ENCODE measurements at places on chromosomes 5 and 9. TPM values are rescaled to one million over a fixed set of nuclear protein-coding genes. Genes with fewer than 3 reads are reported as not detected.
A peak's percentile ranks its signal among the peaks of the same experiment; 100 is the strongest.

STK10 gene
- 13.3 TPM for polyA plus RNA-seq

GBGT1 gene
- polyA plus RNA-seq = 1.6 TPM

FBP1 gene
- polyA plus RNA-seq = 59.1 TPM

DCP2 gene
- polyA plus RNA-seq = 37.1 TPM

SLC46A2 gene
- 0.30 TPM for polyA plus RNA-seq

RASGRF2 gene
- polyA plus RNA-seq = 1.6 TPM

DNA sequence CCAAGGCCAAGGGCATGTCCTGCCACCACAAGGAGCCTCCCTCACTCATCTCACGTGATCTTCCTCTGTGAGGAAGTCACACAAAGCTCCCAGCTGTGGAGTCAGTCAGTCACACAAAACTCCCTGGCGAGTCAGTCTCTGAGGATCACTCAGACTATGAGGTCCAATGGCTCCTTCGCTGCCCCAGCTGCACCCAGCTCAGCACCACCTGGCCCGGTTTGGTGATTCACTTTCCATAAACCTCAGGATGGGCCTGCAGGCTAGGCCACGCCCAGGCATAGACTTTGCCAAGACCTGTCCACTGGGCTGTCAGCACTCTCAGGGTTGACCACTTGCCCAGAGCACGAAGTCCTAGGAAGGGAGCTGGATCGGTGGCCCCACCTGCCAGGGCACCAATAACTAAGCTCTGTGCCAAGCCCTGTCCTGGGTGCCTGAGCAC, 233.8 kb downstream of the HSPA4 start:
- DNase-seq = no peak

- DNase-seq = no peak
These were observed 239.9 kb downstream of the FSTL4 start for GRCh38 chr5:133372293-133372937.

DNA sequence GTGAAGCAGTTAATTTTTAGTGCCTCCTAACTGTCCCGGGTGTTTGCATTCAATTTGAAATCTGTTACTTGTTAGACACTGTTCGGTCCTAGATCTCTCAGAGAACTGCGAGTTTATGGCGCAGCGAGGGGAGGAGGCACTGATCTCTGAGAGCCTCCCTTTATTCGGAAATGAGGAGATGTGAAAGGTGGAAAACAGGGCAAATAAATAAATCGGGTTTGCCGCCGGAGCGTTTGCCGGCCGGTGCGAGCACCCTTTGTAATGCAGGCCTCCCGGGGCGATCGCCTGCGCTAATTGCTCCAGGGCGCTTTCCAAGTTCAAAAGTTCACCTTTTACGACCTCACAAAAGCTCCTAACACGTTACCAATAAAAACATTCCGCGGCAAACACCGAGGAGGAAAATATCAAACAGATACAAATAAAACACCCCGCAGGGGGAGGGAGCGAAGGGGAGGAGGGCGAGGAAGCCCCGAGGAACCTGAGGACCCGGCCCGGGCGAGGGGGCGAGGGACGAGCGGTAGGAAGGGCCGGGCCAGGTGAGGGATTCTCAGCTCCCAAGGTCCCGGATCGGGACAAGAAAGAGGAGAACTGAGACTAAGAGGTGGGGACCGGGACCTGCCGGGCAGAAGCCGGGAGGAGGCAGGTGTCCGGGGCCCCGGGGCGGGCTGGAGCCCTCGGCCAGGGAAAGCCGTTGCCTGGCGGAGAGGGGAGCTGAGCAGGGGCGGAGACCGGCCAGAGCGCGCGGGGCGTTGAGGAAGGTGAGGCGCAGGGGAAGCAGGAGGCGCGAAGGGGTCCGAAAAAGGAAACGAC, 1.4 kb downstream of the NR6A1 start:
- no peak for DNase-seq

DNA sequence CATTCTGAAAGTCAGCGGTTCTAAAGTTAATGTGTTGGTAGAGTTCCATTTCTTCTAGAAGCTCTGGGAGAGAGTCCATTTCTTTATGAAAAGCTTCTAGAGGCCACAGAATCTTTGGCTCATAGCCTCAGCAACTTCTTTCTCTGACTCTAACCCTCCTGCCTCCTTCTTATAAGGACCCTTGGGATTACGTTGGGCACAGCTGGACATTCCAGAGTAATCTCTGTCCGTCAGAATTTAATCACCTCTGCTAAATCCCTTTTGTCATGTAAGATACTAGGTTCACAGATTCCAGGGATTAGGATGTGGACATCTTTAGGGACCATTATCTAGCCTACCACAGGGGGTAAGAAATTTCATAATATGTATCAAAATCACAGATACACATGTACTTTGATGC, 22.6 kb upstream of the ANKDD1B start:
- no peak for DNase-seq

- DNase-seq = no peak
These were observed 10.4 kb upstream of the PCDHGC3 start for GRCh38 chr5:141465351-141465750.

GRCh38 chr9:21452681-21453080, 12.4 kb downstream of the IFNA1 start:
- DNase-seq = no peak

DNA sequence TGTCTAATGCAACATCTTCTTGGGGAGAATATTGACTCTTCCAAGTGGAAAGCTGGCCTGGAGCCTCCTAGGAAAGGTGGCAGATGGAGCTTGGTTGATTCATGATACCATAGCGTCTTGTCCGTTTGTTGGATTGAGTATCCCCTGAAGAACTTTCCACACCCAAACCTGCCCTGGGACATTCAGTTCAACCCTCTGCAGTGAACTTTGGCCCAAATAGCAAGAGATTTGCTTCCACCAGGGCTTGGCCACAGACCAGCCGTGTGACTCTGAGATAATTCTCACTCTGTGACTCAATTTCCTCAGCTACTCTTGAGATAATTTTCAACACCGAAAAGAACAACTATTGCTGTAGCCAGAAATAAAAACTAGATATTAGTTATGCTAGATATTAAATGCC, 108.0 kb upstream of the RAD23B start:
- DNase-seq = no peak

- no peak for DNase-seq
These were observed 204.9 kb upstream of the TARS1 start for GRCh38 chr5:33235824-33236223.

GRCh38 chr9:87606841-87607521, 109.3 kb downstream of the DAPK1 start:
- no peak for DNase-seq

DNA sequence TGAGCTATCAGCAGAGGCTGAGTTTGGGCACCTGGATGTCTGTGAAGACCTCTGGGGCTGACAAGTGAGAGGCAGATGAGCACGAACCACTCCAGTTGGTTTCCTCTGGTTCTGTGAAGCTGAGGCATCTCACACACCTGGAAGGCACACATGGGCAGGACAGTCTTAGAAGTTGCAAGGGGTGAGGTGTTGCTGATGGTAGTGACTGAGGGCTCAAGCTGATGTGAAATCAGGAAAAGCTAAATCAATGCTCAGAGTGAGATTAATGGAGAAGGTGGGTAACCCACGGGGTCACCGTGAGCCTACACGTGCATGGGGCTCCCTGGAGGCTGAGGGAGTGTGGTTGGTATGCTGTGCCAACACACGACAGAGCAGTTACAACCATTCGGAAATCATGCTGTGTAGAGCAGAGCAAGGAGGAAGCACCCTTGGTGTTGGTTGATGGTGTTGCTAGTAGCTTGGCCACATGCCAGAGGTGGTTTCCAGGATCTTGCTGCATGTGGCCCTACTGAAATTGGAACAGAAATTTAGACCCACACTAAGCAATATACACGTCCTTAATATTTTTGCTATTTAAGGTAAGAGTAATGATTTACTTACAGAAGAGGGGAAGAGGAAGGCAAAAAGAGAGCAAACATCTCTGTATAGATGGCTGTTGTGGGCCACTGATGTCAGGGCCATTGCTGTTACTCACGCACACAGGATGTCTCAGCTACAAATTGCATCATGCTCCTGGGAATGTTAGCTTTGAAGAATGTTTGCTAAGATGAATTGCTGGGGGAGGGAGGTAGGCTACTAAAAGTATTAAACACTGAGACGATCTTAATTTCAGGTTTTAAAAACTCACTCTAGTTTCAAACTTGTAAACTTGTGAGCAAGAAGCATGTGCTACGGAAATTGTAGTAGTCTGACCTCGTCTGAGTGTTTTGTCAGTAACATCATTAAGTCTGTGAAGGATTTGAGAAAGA, 170.5 kb downstream of the ARHGEF28 start:
- DNase-seq = no peak

DNA sequence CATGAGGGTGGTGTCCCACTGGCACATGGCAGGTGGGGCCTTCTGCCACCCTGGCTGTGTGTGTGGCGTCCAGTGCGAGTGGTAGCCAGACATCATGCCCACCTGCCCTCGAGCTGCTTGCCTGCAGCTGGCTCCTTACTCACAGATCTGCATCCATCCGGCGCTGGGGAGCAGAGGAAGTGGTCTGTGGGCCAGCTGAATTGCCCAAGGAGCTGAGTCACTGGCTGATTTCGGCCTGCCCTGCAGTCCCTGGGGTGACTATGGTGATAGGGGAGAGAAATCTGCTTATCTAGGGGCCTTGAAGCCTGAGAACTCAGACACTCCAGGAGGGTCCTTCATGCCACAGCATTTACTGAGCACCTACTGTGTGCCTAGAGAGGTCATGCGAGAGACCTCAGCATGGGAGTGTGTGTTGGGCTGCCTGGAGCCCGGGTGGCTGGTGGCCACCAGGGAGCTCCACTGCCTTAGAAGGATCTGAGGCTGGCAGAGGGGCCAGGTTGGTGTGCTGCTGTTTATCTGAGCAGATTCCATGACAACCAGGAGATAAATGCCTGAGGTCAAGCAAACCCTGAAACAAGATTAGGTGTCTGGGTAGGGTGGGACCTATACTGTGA, 57.1 kb downstream of the SLC22A5 start:
- DNase-seq = no peak

GRCh38 chr9:12773562-12773961, 1.3 kb upstream of the LURAP1L start:
- DNase-seq = no peak

DNA sequence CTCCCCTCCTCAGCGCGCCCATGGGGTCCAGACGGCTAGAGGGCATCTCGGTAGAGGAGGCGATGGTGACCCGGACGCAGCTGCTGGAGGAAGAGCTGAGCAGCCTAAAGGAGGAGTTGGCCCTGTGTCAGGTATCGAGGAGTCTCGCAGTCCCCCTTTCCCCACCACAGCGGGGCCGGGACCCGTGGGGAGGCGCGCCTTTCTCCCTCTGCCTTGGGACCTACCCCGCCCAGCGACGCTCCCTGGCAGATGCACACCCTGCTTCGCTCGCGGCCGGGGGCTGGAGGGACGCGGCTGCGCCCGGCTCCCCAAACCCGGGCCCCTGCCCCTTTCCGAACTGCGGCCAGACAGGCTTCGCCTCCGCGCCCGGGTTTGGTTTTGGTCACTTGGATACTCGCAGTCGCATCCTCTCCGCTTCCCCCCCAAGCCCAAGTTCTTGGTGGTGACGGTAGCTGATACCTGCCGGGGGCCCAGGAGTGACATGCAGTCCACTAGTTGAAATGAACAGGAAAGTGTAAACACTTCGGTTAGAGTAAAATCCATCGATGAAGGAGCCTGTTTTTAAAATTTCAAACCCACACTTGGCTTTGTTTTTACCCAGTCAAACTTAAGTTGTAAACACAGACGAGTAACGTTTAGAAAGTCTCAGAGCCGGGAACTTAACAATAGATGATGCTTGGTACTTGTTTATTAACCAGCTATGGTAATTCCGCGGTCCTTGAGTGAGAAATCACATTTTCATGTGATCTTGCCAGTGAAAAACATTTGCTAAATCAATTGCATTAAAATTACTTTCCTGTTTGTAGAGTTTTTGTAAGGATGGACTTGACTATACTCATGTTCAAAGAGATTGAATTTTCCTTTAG, 688 bp downstream of the CNTLN start:
- DNase-seq = peak; percentile 32

DNA sequence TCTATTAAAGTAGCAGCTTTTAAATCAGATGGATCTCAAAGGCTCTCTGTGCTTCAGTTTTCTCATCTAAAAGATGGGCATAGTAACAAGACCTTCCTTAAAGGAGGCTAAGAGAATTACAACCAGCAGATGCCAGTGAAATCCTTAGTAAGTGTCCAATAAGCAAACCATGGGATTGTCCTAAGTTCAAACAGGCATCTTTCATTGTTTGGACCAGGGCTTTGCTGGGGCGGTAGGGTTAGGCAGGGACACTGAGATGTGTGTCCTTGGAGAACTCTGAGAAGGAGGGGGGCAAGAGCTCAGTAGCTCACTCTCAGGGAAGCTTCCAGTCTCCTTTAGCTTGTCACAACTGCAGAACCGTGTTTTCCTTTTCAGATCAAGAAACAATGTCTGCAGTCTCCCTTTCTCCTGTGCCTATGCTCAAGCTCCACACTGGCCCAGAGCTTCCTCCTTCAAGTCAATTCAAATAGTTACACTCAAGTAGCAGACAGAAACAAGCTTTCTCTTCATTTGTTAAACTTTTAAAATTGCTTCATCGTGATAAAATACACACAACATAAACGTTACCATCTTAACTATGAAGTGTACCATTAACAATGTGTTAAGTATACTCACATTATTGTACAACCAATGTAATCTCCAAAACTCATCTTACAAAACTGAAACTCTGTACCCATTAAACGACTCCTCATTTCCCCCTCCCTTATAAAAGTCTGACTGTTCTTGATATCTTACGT, 216.2 kb downstream of the PIK3R1 start:
- DNase-seq = no peak

DNA sequence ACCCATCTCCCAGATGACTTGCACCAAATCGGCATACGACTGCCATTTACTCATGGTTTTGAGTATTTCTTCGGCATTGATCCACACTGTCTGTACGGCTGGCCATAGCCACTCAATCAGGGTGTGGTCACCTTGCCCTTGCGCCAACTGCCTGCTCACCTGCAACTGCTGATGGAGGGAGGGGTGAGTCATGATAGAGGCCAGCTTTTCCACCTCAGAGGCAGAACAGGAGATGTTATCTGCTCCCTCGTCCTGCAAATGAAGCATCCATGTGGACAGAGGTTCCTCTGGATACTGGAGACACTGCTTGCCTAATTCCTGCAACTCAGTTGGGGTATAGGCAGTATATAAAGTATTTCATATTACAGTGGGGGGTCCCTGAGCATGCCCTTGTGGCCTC, 85.6 kb upstream of the ATP10B start:
- no peak for DNase-seq

- no peak for DNase-seq
These were observed 1.1 kb downstream of the SSNA1 start for GRCh38 chr9:137189297-137190295.

Measured in right renal cortex interstitium (tissue), 3 donors.